ENCODE measurements at places on chromosomes 7 and 10.

GRCh38 chr10:32169556-32169955, 113.3 kb upstream of the KIF5B start:
- no peak for DNase-seq

DNA sequence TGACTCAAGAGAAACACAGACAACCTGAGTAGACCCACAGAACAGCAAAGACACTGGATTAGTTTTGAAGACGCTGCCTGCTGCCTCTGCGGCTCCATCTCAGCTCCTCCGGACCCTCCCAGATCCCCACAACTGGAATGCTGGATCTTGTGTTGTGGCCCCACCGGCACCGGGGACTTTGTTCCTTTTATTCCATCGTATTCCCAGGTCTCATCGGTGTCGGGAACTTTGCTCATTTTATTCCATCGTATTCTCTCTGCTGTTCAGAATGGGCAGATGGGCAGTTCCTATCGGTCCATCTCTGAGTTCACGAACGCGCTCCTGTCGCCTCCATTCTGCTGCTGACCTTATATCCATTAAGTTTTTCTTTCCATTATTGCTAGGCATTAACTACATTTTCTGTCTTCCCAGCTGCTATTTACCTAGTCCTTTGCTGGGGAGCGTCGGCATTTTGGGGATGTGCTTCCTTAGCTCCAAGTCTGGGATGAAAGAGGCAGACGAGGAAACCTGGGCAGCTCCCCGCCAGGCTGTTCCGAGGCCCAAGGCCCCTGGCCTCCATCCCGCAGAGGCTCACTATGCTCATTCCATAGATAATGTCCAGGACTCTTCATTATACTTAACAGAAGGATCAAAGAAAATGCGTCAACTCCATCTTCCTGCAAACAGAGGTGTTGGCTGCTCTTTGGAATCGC, 192.4 kb downstream of the MAD1L1 start:
- DNase-seq = no peak

- DNase-seq = no peak
Observed at GRCh38 chr10:51663086-51663485, 36.3 kb downstream of the CSTF2T start.

DNA sequence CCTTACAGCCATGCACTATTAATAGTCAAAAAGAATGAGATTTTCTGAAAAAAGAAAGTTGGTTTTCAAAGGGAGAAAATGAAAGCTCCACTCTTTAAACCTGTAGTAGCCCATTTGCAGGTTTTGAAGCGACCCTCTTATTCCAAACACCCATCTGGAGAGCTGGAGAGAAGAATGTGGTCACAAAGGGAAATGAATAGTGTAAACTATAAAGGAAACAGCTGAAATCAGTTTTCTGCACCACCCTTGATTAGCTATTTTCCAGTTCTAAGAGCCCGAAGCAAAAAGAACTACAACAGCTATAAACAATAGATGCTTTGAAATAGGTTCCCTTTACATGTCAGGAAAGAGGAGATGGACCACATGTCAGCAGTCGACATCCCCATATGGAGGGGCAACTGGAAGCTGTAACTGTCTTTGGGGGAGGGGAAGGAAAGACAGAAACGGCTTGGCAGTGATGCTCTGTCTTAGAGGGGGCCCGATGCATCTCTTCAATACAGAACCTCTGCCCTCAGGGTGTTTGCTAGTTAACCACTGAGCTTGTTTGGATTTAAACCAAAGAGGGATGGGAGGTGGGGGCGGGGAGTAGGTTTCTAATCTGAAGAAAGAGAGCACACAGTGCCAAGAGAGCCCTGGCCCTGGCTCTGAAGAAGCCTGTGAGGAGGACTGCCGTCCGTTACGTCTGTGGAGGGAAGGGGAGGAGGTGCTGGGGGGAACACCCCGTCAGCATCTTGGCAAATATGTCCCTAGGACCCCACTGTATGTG, 55.3 kb downstream of the CPVL start:
- DNase-seq = no peak

DNA sequence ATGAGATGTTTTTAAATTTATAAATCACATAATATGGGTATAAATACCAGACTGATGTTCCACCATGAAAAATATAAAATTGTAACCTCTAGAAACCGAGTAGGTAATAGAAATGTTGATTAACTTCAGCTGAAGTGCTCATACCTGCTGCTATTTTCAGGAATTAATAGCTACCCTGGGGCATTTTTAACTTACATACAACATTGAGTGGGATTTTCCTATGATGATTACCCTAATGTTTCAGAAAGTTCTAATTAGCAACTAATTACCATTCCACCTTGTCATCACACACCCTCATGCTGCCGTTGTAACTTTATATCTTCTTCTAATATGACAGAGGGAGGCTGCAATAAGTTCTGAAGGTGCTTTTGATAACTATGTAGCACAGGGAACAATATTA, 53.5 kb upstream of the ARHGAP12 start:
- no peak for DNase-seq

- no peak for DNase-seq
Observed at GRCh38 chr10:43739161-43739560, 90.5 kb upstream of the ZNF32 start.

DNA sequence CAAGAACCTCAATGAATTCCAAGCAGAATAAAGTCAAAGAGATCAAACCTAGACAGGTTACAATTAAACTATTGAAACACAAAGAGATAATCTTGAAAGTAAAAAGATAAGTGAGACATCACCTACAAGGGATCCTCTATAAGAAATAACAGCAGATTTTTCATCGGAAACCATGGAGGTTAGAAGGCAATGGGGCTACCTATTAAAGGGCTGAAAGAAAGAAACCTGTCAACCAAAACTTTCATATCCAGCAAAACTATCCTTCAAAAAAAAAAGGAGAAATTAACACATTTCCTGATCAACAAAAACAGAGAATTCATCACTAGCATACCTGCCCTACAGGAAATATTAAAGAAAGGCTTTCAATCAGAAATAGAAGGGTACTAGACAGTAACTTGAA, 244.9 kb downstream of the ARHGAP12 start:
- no peak for DNase-seq

GRCh38 chr10:13390604-13391522, 42.8 kb upstream of the SEPHS1 start:
- no peak for DNase-seq
